Left renal pelvis (tissue), 4 donors: ENCODE measurements at places on chromosomes 2 and 18.

DNA sequence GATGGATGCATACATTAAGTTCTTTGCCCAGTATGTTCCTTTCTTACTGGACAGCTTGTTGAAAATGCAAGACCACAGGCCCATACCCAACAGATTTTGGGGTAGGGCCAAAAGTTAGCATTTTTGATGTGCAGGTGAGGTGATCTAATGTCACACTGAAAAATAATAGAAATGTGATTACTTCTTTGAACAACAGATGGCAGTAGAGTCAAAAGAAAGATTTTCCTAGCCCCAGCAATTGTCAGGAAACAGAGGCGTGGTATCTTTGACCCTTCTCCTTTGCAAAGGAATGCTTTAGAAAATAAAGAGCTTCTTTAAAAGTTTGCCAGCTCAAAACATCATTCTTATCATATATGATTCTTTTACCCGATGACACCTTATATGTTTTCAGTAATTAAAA lies 343.6 kb upstream of the SYT4 start:
- no peak for DNase-seq

DNA sequence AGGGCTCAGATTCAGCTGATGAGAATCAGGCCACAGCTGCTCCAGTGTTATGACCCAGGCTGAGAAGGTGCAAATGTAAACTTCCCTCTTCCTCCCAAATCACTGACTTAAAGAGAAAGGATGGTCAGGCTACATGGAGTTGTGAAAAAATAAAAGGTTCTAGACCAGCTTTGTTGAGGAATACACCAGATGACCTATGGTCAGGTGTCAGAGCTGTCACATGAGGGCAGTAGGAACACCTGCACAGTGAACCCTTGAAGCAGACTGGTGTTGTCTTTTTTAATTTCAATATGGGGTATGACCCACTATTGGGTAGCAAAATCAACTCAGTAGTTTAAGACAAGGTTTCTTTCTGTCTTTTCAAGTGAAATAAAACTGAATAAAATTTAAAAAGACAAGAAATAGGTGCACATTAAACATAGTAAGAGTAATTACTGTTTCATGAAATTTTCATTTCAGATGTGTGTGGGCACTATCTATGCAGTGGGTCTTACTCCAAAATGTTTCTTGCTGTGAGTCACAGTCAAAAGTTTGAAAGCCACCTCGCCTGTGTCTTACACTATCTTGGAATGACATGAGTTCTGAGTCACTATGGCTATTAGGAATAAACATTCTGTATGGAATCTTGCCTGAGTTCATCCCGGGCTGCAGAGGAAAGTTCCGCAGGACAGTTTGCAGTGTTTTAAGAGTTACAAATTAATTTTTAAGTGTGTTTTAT lies 83.6 kb downstream of the ACVR1 start:
- no peak for DNase-seq

DNA sequence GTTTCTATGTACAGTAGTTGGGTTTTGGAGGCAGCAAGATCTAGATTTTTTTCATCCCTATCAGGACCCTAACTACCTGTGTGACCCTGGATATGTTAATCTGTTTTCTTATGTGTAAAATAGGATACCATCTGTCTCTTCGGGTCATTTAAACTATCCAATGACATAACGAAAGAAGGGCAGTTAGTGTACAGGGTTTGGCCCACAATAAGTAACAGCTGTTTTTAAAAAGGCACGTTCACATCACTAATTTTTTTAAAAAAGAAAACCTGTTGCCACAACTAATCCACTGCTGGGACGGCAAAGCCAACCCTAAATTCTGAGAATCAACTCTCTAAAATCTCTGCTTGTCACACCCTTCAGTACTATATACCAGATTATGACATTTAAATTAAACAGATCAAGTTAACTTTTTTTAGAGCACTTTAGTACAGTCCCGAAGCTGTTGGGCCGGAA lies 869 bp downstream of the USP40 start:
- DNase-seq = no peak

DNA sequence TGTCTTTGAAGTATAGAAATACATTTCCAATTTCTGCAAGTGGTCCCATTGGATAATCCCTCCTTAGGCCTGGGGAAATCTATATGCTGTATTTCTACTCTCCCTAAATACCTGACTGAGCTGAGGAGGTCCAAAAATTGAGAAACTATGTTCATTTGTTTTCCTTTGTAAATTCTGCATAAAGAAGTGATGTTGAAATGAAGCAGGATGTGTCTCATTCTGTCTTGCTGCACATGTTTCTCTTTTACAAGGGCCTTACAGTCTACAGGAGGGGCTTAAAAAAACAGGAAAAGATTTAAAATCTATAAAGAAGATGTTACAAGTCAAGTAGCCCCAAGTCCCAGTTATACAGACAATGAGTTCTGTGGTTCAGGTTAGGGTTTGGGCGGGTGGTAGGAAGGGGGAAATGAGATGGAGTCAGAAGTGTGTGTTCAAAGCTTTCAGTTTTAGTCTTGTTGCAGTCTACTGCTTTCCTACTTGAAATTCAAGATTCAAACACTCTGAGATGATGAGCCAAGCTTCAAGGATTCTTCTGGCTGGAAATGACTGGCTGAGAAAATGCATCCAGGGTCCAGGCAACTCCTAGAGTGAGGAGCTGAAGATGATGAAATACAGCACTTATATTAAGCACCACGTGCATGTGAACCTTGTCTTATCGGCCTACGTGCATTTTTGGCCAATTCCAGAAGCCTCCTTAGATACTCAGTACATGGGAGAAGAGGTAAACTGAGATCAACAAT lies 146.3 kb upstream of the CELF4 start:
- DNase-seq = no peak

- DNase-seq = no peak
Observed at GRCh38 chr2:64888591-64889309, 100.4 kb upstream of the SLC1A4 start.

GRCh38 chr2:239535413-239536144 lies 134.8 kb upstream of the HDAC4 start:
- DNase-seq = no peak
